GOT3 (cell line): ENCODE measurements at places on chromosomes 6 and 20.

- no peak for DNase-seq
These were observed 18.5 kb upstream of the PACSIN1 start for GRCh38 chr6:34447386-34447785.

- DNase-seq = no peak
These were observed 31.5 kb upstream of the LTV1 start for GRCh38 chr6:143811501-143812157.

DNA sequence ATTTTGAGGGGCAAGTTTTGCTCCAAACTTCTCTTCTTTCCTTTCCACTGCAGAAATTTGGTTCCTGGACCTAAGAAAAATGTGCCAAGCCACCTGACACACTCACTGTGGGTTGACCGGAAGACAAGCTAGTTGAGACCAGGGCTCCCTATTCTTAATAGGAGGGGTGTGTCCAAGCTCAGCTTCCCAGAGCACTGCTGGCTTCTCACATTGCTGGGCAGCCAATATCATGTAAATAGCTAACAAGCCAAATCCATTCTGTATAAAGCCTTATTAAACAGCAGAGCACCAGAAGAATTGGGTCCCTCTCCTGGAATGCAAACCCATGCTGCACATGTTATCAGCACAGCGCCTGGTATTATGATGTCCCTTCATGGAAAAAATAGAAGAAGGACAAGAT lies 17.0 kb upstream of the SAMD3 start:
- no peak for DNase-seq

GRCh38 chr6:163992056-163992455 lies 577.5 kb downstream of the QKI start:
- no peak for DNase-seq

DNA sequence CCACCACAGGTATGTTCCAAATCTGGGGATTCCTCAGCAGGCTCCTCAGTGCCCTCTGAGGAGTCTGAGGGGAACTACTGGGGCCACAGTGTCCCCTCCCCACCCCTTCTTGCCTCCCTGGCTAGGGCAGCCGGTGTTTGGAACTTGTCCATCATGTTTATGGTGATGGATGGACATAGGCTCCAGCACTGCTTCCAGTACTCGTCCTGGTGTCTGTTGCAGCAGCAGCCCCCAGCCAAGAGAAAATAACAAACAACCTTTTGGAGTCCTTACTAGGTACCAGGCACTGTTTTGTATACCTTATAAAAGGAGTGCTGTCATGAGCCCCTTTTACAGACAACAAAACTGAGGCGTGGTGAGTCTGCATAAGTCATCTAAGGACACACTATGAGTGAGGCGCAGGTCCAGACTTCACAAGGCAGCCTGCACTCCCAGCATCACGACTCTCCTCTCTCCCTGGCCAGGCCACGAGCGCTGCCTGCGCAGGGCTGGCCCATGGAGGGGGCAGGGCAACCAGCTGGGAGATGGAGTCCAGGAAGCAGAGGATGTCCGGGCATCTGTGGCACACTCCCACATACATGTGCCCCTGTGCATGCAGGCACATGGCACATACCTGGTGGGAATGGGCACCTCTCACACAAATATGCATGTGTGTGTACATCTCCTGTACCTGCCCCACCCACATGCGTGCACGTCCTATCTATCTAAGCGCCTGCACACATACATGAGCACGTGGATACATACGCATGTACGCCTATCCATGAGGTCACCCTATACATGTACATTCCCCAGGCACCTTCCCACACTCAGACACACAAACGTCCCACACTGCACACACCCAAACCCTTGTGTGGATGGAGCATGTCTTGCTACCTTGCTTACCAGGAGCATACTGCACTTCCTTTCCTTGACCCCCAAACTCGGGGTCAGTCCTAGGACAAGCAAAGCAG lies 152.7 kb downstream of the VEGFA start:
- no peak for DNase-seq

DNA sequence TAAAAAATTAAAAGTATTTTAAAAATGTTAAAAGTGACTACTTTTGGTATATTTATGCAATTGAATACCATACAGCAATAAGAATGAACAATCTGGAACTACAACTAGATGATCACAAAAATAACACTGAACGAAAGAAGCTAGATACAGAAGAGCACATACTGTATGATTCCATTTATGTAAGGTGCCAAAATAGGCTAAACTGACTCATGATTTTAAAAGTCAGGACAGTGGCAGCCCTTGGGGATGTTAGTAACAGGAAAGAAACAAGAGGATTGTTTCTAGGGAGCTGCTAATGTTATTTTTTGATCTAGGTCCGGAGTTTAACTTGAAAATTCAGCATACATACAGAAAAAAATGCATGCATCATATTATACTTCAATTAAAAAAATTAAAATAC lies 42.3 kb downstream of the KIF13A start:
- DNase-seq = no peak

GRCh38 chr6:700490-700889 lies 7.6 kb upstream of the EXOC2 start:
- no peak for DNase-seq

GRCh38 chr20:64261138-64261537 lies 5.6 kb downstream of the PCMTD2 start:
- no peak for DNase-seq

GRCh38 chr6:1416191-1416760 lies 26.9 kb downstream of the FOXF2 start:
- no peak for DNase-seq

DNA sequence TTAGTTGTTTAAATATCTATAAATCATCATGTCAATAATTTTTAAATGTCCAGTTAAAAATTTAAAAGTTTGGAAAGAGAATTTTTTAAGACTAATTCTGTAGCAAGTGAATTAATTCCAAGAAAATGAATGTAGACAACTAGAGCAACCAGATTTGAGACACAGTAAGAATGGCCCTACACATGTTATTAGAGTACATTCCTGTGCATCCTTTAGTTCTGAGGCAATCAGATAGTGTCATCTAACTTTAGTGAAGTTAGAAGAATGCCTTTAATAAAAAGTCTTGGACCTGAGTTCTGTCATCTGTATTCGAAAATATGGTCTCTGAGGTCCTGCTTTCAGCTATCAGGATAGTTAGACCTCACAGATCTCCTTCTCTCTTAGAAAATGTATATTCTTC lies 63.7 kb downstream of the HIVEP2 start:
- DNase-seq = no peak

GRCh38 chr20:16975682-16976081 lies 227.5 kb downstream of the OTOR start:
- no peak for DNase-seq

DNA sequence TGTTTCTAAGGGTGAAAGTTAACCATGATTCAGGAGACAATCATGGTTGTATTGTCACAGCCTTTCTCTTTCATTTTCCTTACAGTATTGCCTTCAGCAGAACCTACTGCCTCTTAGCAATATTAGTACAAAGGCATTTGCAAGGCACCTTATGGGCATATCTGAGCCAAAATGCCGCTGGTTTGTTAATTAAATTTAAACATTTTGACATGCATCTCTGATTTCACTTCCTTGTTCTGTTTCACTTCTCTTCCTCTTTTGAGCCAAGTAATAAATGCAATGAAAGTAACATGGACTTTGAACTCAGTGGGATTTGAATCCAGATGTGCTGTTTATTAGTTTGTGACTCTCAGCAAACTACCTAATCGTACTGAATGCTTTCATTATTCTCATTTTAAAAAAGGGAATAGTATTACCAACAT lies 467.4 kb upstream of the CITED2 start:
- DNase-seq = no peak
